Suprapubic skin (tissue), 4 donors: ENCODE measurements at places on chromosomes 7 and 10.
A peak's percentile ranks its signal among the peaks of the same experiment; 100 is the strongest.

GRCh38 chr7:131764143-131764775 is 207.8 kb upstream of the PODXL start:
- no peak for DNase-seq
- H3K36me3 ChIP-seq, result no peaks in the 10 kb centered on the region
- H3K4me3 ChIP-seq, result no peak overlapping the region
- no peak overlapping the region for H3K27ac ChIP-seq
- H3K27me3 ChIP-seq, result peaks cover 4% of the 10 kb centered on the region

DNA sequence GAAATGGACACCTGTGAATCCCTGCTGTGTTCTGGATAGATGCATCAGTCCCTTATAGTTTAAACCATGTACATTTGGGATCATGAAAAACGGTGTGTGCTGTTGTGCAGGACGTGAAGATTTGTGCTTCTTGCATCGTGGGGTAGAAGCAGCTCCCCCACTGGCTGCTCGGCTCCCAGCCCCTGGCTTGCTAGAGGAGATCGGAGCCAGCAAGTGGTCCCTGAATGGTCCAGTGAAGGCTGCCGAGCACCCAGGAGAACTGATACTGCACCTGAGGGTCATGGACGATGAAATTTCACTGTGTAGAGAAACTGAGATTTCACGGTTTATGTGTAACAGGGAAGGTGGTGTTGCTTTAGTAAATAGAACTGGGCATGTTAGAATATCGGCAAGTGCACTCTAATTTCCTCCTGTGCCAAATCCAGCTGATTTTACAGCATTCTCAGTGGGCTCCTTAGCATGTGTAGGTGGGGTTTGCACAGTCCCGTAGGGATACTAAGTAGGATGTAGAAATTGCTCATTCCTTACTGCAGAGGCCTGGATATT is 655.1 kb upstream of the FOXK1 start:
- H3K27me3 ChIP-seq, result no peaks in the 10 kb centered on the region
- no peak for DNase-seq
- H3K4me3 ChIP-seq, result no peak overlapping the region
- H3K36me3 ChIP-seq, result no peaks in the 10 kb centered on the region

GRCh38 chr7:28853834-28854749 is 104.0 kb downstream of the TRIL start:
- peaks cover 10% of the 10 kb centered on the region for H3K4me1 ChIP-seq
- H3K4me3 ChIP-seq, result peak overlapping the region; percentile 44
- H3K36me3 ChIP-seq, result no peaks in the 10 kb centered on the region
- peaks cover 12% of the 10 kb centered on the region for H3K27me3 ChIP-seq

DNA sequence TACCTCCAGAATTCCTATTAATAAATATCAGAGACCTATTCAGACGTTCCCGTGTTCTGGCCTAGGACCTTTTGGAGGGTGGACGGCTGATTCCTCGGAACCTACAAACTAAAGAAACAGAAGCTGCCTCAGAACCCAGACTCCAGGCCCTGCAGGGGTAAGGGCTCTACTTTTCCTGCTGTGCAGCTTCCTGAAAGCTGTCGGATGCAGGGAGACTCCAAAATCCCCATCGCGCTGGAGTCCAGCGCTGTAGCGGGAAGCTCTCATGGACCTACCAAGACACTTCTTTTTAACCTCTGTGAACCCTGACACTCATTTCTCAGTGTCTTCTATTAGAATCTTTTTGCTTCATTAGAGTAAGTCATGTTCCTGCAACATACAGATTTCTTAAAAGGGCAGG is 244.5 kb upstream of the PITRM1 start:
- H3K36me3 ChIP-seq, result no peaks in the 10 kb centered on the region
- no peak overlapping the region for H3K27ac ChIP-seq
- no peak overlapping the region for H3K4me3 ChIP-seq
- H3K4me1 ChIP-seq, result no peaks in the 10 kb centered on the region
- H3K27me3 ChIP-seq, result no peaks in the 10 kb centered on the region

DNA sequence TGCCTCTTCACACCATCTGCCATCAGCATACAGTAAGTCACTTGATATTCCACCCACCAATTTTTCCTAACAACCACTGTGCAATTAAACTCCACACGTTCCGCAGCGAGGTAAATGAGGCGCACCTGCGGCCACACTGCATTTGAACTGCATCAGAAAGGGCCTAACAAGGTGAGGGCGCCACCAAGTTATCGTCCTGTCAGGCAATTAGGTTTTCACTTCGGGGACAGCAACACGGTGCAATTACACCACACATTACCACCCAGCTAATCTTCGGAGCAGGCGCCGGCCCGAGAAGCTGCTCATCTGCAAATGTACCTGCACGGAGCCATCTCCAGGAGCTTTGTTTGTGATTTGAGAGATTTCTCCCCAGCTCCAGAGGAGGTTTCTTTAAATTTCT is 84.4 kb downstream of the EBF3 start:
- no peaks in the 10 kb centered on the region for H3K36me3 ChIP-seq
- H3K4me3 ChIP-seq, result no peak overlapping the region
- no peak for DNase-seq

DNA sequence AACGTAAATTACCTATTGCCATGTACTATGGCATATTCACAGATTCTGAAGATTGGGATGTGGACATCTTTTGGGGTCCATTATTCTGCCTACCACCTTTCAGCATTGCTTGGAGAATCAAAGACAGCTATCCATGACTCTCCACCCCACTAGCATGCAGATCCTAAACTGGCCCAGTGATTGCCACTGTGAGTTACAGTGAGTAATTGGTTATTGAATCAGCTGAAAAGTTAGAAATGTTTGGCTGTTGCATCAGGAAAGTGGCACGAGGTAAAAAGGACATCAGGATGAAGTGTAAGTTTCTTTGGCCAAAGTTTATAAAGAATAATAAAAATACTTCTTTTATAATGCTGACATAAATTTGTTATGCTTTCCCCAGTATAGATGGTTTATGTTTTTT is 148.2 kb upstream of the ETV1 start:
- no peak overlapping the region for H3K27ac ChIP-seq
- no peak for DNase-seq
- H3K4me1 ChIP-seq, result no peaks in the 10 kb centered on the region
- no peaks in the 10 kb centered on the region for H3K36me3 ChIP-seq
